Activated CD8-positive, alpha-beta memory T cell treated with anti-CD3 and anti-CD28 coated beads for 4 hours (primary cell): ENCODE measurements at places on chromosomes 16 and 17.

GRCh38 chr17:51402899-51403298 lies 142.6 kb downstream of the UTP18 start:
- DNase-seq: no peak

GRCh38 chr17:59510611-59511010 lies 54.8 kb upstream of the DHX40 start:
- DNase-seq: no peak

DNA sequence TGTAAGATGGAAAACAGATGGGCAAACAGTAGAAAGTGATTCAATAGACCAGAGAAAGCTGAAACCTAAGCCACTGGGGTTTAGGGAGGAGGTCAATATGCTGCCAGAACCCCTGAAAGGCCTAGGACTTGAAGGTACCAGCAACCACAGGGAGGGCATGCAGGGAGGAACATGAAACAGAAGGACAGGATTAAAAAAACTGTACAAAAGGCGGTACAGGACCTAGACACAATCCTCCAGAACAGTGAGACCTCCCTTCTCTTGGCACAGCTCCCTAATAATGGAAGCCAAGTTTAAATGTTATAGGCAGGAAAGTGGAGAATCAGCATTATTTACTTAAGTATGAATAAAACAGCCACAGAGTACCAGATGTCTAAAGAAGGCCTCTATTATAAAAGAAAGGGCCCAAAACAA lies 105.5 kb downstream of the SPAG9 start:
- DNase-seq: no peak

- no peak for DNase-seq
Observed at GRCh38 chr16:66256919-66257318, 109.6 kb upstream of the CDH5 start.

- DNase-seq: no peak
Observed at GRCh38 chr16:61834082-61834481, 202.2 kb downstream of the CDH8 start.

- DNase-seq: no peak
Observed at GRCh38 chr17:74947041-74947754, 11.5 kb downstream of the OTOP3 start.

GRCh38 chr16:9225527-9226316 lies 134.3 kb downstream of the HAPSTR1 start:
- no peak for DNase-seq

- no peak for DNase-seq
Observed at GRCh38 chr17:55242476-55242875, 22.3 kb upstream of the HLF start.
